ENCODE measurements at places on chromosomes 1 and 21. TPM values are rescaled to one million over a fixed set of nuclear protein-coding genes. Genes with fewer than 3 reads are reported as not detected.

DNA sequence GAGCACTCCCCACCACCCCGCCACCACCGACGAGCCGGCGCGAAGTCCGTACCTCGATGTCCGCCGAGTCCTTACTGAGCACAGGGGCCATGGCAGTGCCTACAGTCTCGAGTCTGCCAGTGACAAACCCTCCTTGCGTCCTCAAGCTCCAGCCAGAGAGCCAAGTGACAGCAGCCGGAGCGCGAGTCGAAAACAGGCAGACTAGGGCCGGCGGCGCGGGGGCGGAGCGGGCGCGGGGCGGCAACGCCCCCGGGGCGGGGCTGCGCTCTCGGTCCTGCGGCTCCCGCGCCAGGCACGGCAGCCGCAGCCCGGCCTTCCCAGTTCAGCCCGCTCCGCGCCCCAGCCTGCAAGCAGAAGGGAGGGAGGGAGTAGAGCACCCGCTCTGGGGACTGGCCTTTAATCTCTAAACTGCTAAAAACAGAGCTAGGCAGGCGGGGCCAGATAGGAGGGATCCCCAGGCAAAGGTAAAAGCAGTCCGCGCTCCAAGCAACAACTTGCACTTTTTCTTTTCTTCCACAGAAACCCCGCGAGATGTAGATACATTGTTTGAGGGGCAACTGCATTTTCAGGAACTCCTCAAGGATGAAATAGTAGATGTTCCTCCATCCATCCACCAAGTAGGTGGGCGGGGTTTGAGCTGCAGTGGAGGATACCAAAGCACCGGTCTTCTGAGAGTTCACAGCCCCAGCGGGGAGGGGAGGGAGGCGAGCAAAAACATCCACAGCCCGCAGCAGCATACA, at the start of gene DPYD:
DPYD (minus strand) TSS at position 203 of the 740 bp plus-strand sequence; CDS start at position 91, 112 bp downstream.
- H3K4me1 ChIP-seq: no peaks in the 10 kb centered on the region
- H3K27me3 ChIP-seq: no peaks in the 10 kb centered on the region
- H3K27ac ChIP-seq: no peak within 1 kb of the TSS
- peak within 1 kb of the TSS; percentile 59 for H3K4me3 ChIP-seq
- no peaks in the 10 kb centered on the region for H3K36me3 ChIP-seq

GRCh38 chr1:201355471-201355870, 22.0 kb downstream of the TNNT2 start:
- no peak overlapping the region for H3K4me3 ChIP-seq
- no peaks in the 10 kb centered on the region for H3K27me3 ChIP-seq
- no peak overlapping the region for H3K27ac ChIP-seq
- no peak for DNase-seq
- H3K4me1 ChIP-seq: no peaks in the 10 kb centered on the region
- H3K36me3 ChIP-seq: no peaks in the 10 kb centered on the region

GRCh38 chr21:46110499-46111192, 12.7 kb downstream of the COL6A2 start:
- H3K4me3 ChIP-seq: no peak overlapping the region
- DNase-seq: peak; percentile 22
- no peak overlapping the region for H3K27ac ChIP-seq
- H3K4me1 ChIP-seq: no peaks in the 10 kb centered on the region

DNA sequence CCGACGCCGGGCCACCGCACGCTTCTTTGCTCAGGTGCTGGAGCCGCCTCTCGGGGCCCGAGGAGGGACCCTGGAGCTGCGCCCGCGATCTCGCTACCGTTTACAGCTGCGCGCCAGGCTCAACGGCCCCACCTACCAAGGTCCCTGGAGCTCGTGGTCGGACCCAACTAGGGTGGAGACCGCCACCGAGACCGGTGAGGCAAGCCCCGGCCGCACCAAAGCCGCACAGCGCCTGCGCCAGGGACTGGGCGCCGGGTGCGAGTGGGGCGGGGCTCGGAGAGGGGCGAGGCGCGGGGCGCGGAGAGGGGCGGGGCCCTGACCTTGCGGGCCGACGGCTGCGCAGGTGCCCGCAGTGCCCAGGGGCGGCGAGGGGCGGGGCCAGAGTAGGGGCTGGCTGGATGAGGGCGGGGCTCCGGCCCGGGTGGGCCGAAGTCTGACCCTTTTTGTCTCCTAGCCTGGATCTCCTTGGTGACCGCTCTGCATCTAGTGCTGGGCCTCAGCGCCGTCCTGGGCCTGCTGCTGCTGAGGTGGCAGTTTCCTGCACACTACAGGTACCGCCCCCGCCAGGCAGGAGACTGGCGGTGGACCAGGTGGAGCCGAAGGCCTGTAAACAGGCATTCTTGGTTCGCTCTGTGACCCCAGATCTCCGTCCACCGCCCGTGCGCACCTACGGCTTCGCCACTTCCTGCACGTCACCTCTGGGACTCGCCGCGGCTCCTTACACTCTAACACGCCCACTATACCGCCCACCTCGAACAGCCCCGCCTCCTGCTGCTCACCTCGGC, 9.8 kb upstream of the CDC20 start:
- peak; percentile 93 for DNase-seq
- H3K27ac ChIP-seq: peak overlapping the region; percentile 96
- no peaks in the 10 kb centered on the region for H3K36me3 ChIP-seq
- H3K27me3 ChIP-seq: no peaks in the 10 kb centered on the region
- no peaks in the 10 kb centered on the region for H3K4me1 ChIP-seq

DNA sequence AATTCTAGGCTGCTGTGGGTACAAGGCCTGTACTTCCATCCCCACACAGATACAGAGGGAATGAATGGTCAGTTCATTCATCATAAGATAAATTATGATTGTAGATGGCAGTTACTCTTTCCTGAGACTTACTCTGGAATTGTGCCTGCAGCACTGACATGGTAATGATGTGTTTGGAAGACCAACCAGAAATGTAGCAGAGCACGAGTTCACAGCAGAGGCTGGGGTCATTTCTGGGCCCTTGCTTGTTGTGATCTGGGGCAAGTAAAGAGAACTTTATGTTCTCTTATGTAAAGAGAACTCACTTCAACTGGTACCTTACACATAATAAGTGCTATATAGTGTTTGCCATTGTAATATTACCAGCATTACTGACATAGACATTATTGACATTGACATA, 411.9 kb downstream of the NTNG1 start:
- H3K27me3 ChIP-seq: no peaks in the 10 kb centered on the region
- H3K4me3 ChIP-seq: no peak overlapping the region
- no peaks in the 10 kb centered on the region for H3K4me1 ChIP-seq
- no peaks in the 10 kb centered on the region for H3K36me3 ChIP-seq

DNA sequence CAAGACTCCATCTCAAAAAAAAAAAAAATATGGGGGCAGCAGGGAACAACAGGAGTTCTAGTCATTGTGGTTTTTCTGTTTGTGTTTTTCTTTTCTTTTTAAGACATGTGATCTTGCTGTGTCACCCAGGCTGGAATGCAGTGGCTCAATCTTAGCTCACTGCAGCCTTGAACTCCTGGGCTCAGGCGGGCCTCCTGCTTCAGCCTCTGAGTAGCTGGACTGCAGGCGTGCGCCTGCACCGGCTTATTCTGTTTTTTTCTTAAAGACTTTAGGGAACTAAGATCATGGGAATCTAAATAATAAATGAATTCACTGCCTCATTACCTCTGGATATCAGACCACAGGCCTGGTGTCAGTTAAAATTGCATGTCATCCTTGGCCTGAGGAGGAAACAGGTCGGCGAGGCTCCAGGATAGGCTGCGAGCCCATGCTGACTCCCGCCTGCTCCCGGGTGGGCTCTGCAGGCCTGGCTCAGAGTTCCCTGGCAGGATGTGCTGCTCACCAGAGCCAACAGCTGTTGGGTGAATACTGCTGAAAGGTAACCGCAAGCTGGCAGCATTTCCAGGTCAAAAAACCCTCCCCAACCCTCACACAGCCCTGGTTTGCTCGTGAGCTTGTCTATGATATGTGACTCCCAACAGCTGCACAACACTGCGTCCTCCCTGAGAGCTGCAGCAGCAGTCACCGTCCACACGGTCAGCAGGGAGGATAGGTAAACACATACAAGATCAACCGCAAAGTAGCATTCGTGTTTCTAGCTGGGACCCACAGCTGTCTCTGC, 58.1 kb downstream of the SCCPDH start:
- no peak overlapping the region for H3K4me3 ChIP-seq
- no peaks in the 10 kb centered on the region for H3K27me3 ChIP-seq
- H3K36me3 ChIP-seq: peaks cover 2% of the 10 kb centered on the region
- DNase-seq: no peak
- no peaks in the 10 kb centered on the region for H3K4me1 ChIP-seq

- peaks cover 2% of the 10 kb centered on the region for H3K36me3 ChIP-seq
- peaks cover 6% of the 10 kb centered on the region for H3K4me1 ChIP-seq
- no peak overlapping the region for H3K27ac ChIP-seq
- no peaks in the 10 kb centered on the region for H3K27me3 ChIP-seq
- no peak for DNase-seq
These were observed 39.6 kb downstream of the CAMTA1 start for GRCh38 chr1:6824665-6825368.

- H3K36me3 ChIP-seq: no peaks in the 10 kb centered on the region
- no peak for DNase-seq
- no peaks in the 10 kb centered on the region for H3K27me3 ChIP-seq
These were observed 83.4 kb upstream of the NEGR1 start for GRCh38 chr1:72365693-72366092.

GRCh38 chr1:28136169-28136921, 40.1 kb downstream of the PTAFR start:
- H3K4me3 ChIP-seq: no peak overlapping the region
- H3K27ac ChIP-seq: no peak overlapping the region
- DNase-seq: no peak
- H3K36me3 ChIP-seq: no peaks in the 10 kb centered on the region
- H3K4me1 ChIP-seq: no peaks in the 10 kb centered on the region

DNA sequence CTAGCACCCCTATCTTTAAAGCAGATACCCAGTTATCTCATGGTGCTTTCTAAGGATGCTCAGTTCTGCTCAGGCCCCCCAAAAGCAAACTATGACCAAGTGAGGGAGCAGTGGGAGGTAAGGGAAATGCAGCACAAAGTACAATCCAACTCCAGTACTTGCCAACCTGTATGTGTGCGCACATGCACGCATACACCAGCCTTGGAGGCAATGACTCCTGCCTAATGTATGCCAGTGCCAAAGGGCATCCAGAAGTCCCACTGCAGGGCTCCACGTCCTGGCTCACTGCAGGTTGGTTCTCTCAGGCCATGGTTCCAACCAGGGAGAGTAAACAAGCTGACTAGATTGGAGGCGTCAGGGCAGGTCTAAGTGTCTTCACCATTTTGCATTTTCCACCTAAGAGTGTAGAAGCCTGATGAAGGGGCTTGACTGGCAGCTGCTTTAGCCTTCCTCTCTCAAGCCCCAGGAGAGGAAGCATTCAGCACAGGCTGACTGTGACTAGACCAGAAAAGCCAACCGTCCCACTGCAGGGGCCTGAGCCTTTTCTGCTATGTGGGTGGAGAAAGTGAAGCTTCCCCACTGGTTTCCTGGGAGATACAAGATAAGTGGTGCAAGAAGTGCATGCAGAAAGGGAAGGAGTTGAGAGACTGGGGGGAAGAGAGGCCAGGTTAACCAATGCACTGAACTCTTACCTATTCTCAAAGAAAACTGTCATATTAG, 7.7 kb downstream of the AMIGO1 start:
- no peak for DNase-seq
- no peak overlapping the region for H3K4me3 ChIP-seq
- H3K36me3 ChIP-seq: no peaks in the 10 kb centered on the region

GRCh38 chr1:61604261-61604660, 120.7 kb downstream of the TM2D1 start:
- H3K4me3 ChIP-seq: no peak overlapping the region
- H3K36me3 ChIP-seq: no peaks in the 10 kb centered on the region
- H3K27ac ChIP-seq: no peak overlapping the region

The UBE2U gene
- not detected for total RNA-seq

The SLC37A1 gene
- total RNA-seq: 9.8 TPM

GRCh38 chr21:41815652-41816582, 49.1 kb upstream of the RIPK4 start:
- H3K27ac ChIP-seq: no peak overlapping the region
- no peak for DNase-seq
- no peak overlapping the region for H3K4me3 ChIP-seq
- 0 out of 2 replicates have a peak, but pooled peaks cover 3% of the 10 kb centered on the region for H3K4me1 ChIP-seq
- no peaks in the 10 kb centered on the region for H3K36me3 ChIP-seq

The PPIAL4G gene
- not detected for total RNA-seq

DNA sequence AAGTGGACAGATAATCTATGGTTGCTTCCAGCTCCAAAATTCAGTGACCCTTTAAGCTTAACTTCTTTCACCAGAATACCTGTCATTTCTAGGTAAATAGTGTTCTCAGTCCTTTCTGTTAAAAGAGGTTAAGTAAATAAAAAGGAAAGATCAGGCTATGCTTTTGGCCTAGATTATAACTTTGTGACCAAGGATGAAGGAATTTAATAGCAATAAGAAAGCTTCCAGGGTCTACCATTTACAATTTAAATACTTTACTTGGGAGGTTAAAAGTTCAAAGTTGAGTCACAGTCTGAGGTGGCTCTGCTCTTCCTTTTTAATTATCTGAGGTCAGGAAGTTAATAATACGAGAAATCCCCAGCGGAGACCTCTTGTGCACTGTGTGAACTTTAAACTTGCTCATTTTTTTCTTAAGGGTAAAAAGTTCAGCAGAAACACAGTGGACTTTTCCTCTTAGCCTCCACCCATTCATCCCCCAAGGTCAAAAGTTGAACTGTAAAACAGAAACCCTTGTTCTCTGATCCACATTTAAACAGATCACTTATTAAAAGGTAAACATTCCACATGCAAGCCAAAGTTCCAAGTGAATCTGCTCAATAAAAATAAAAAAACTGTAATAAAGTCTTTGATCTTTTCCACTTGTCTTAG, 187.1 kb downstream of the NRIP1 start:
- H3K36me3 ChIP-seq: no peaks in the 10 kb centered on the region
- DNase-seq: peak; percentile 46
- H3K27ac ChIP-seq: peak overlapping the region; percentile 45
- no peak overlapping the region for H3K4me3 ChIP-seq
- peaks cover 61% of the 10 kb centered on the region for H3K4me1 ChIP-seq
- H3K27me3 ChIP-seq: no peaks in the 10 kb centered on the region

GRCh38 chr1:229231754-229232119, 39.2 kb upstream of the RAB4A start:
- DNase-seq: no peak
- H3K36me3 ChIP-seq: no peaks in the 10 kb centered on the region
- H3K27ac ChIP-seq: no peak overlapping the region
- no peaks in the 10 kb centered on the region for H3K27me3 ChIP-seq

- no peaks in the 10 kb centered on the region for H3K27me3 ChIP-seq
- no peaks in the 10 kb centered on the region for H3K4me1 ChIP-seq
- no peak overlapping the region for H3K27ac ChIP-seq
- no peak for DNase-seq
These were observed 254.2 kb downstream of the GPR52 start for GRCh38 chr1:174702011-174702410.

DNA sequence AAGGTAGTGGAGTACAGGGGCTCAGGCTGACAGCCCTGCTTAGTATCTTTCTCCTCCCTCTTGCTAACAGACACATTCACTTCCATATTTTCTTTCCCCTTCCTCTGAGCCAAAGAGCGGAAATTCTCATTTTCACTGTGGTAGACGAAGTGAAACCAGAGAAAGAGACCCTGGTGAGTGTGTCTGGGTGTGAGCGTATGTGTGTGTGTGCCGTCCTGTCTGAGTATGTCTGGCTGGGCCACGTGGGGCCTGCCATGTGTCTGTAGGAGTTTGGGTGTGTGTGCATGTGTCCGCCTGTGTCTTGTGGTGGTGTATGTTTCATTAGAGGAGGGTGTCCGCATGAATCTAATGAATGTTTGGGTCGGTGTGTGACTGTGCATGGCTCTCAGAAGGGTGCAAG, 1.7 kb downstream of the COL8A2 start:
- H3K4me3 ChIP-seq: no peak overlapping the region
- no peak overlapping the region for H3K27ac ChIP-seq
- DNase-seq: no peak
- 0 out of 2 replicates have a peak, but pooled peaks cover 3% of the 10 kb centered on the region for H3K4me1 ChIP-seq

- no peak overlapping the region for H3K27ac ChIP-seq
- H3K36me3 ChIP-seq: no peaks in the 10 kb centered on the region
- no peaks in the 10 kb centered on the region for H3K4me1 ChIP-seq
- H3K27me3 ChIP-seq: no peaks in the 10 kb centered on the region
- no peak for DNase-seq
- no peak overlapping the region for H3K4me3 ChIP-seq
These were observed 1145.6 kb downstream of the KCNT2 start for GRCh38 chr1:195462646-195463045.

The TCEA3 gene
- total RNA-seq: 14.6 TPM

Data from Caco-2 (cell line).